ENCODE measurements at places on chromosomes 3 and 15.

- no peak for DNase-seq
Measured at GRCh38 chr3:123335007-123335670, 113.8 kb downstream of the ADCY5 start.

- no peak for DNase-seq
Measured at GRCh38 chr3:197371591-197372046, 73.2 kb upstream of the DLG1 start.

DNA sequence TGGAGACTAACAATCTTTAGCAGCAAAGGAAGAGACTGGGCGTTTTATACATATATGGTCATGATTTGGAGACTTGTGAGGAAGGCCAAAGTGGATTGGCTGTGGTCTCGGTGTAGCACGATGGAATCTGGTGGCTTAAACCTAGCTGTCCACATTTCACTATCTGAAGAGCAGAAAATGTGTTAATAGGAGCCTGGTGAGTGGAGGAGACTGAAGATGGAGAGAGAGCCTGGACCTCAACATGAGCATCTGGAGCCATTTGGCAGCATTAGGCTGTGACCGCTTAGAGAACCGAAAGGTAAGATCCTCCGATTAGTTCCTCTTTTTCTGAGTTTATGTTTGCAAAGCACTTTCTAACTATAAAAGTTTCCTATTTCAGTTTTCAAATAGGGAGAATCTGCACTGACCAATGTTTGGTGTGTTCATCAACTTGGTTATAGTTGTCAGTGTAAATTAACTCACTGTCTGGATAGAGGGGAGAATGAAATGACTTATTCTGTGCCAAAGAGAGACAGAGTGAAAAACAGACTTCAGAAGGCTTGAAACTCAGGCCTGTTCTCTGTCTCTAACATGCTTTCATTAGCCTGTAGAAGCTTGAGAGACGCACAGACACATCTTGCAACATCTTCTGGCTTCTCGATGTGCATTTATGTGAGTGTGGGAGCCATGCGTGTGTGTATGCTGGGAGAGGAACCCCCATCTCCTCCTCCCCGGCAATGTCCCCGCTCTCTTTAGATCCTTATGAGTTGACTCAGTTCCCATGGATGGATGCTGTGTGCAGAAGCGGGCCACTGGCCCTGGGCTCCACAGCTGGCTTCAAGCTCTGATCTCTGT is 244.7 kb upstream of the TBL1XR1 start:
- no peak for DNase-seq

DNA sequence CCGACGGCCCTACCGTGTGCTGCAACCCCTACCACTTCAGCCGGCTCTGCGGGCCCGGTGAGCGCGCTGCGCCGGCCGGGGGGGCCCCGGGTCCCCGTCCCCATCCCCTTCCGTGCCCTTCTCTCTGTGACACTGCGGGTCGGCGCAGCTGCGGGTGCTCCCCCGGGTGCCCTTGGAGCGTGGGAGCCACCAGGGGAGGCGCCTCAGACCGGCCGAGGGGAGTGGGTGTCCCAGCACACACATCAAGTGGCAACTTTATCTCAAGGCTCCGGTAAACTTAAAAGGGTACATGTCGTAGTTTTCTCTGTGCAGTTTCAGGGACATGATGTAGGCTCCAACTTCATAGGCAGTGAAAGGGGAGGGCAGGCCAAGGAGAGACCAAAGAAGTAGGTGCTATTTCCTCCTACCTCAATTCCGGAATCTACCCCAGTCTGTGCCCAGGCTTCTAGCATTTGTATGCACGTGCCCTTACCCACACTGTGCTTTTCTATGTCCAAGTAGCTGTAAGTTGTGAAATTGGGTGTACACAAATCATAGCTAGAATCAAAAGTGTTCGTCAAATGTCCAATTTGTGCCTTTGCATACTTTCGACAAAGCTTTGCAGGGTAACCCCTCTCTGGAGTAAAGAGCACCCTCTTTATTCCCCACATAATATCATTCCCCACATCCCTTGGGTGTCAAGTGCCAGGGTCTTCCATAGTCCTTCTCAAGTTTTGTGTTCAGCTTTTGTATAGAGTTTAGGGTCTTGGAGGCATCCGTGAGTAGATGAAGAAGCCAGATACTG is 2.2 kb downstream of the SMAD6 start:
- no peak for DNase-seq

GRCh38 chr3:111737047-111737705 is 121.9 kb upstream of the PHLDB2 start:
- no peak for DNase-seq

DNA sequence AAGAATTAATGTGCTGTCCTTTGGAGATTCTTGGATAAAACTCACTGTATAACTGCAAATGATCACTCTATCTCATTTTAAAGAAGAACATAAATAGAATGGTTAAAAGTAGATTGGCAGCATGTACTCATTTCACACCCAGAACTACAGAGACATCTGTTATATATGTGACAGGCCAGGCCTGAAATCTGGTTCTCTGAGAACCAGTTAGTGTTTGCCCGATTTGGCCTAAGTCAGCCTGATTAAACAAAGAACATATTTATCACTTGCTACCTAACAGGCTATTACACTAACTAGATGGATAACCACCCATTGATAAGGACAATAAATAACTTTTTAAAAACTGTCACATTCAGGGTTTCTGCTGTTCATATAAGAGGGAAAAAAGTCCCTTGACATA is 460.1 kb downstream of the CNTN4 start:
- DNase-seq, result no peak

DNA sequence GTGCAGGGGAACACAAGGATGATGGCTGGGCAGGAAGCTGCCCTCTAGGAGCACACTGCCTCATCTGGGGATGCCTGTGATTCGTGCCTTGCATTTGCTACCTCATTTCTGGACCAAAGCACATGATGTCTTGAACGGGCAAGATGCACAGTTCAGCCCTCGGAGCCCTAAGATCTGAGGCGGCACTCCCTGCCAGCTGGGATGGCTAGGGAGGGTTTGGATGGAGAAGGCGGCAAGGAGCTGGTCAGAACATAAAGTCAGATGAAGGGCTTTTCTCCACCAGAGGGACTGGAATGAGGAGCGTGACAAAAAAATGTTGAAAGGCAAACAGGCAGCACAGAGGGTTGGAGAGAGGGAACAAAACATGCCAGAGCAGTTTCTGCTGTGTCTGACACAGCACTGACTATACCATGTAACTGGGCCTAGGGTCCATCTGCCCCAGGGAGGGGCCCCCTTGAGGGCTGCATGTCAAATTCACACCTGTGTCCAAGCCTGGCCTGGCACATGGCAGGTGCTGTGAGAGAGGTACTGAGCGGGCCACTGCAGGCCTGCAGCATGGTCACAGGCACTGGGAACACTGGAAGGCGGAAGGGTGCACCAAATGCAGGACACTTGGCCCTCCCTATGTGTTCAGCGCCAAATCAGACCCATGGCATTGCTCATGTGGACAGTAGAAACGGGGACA is 21.7 kb downstream of the TMEM43 start:
- no peak for DNase-seq

- DNase-seq, result peak; percentile 42
Measured at GRCh38 chr3:3196148-3196861, 16.8 kb upstream of the CRBN start.

- no peak for DNase-seq
Measured at GRCh38 chr3:46448721-46449120, 16.0 kb downstream of the LTF start.

DNA sequence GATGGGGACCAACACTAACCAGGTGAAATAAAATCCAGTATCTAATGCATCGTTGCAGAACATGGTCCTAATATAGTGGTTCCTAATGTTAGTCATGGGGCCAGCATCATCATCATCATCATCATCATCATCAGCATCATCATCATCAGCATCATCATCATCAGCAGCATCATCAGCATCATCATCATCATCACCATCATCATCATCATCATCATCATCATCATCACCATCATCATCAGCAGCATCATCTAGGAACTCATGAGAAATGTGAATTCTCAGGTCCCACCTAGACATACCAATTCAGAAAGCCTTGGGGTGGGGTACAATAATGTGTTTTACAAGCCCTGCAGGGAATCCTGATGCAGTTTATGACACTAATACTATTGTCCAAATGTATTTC is 179.4 kb upstream of the LRRN1 start:
- no peak for DNase-seq

GRCh38 chr3:179811321-179812095 is 158.7 kb downstream of the USP13 start:
- DNase-seq, result peak; percentile 59

GRCh38 chr15:62112616-62113593 is 46.1 kb downstream of the C2CD4A start:
- no peak for DNase-seq

- no peak for DNase-seq
Measured at GRCh38 chr3:139227165-139227564, 116.7 kb upstream of the MRPS22 start.

GRCh38 chr15:40984964-40985363 is 31.7 kb downstream of the CHAC1 start:
- DNase-seq, result no peak

DNA sequence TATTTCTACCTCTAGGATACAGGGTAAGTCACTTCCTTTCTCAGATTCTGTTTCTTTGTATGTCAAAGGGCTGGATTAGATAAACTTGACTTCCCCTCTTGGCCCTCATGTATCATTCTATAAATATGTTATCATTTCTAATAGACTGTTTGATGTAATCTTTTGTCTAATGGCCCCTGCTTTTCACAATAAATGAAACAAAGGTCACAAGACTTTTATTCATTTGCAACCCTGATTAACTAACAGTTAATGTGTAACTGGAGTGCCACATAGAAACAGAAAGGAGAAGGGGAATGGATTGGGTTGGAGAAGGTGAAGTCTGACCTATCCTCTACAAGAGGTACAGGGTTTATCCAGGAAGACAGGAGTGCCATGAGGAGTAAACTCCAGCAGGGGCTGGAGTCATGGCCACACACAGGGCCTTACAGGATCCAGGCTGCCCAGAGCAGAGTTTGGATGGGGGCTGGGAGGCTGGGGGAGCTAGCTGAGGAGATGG is 8.0 kb upstream of the B3GNT5 start:
- DNase-seq, result no peak

- DNase-seq, result no peak
Measured at GRCh38 chr3:48708481-48708889, 8.5 kb downstream of the IP6K2 start.

GRCh38 chr3:13483988-13484695 is 4.0 kb downstream of the HDAC11 start:
- DNase-seq, result no peak

DNA sequence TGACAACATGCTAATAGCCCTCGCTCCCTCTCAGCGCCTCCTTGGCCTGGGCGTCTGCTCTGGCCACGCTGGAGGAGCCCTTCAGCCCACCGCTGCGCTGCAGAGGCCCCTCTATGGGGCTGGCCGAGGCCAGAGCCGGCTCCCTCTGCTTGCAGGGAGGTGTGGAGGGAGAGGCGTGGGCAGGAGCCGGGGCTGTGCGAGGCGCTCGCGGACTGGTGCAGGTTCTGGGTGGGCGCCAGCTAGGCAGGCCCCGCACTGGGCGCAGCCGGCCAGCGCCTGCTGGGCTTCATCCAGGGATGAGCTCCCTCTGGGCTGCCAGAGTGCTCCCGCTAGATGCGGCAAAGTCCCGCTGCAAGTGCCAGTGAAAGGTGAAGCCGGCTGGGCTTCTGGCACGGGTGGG is 21.0 kb upstream of the DNAJC13 start:
- no peak for DNase-seq

DNA sequence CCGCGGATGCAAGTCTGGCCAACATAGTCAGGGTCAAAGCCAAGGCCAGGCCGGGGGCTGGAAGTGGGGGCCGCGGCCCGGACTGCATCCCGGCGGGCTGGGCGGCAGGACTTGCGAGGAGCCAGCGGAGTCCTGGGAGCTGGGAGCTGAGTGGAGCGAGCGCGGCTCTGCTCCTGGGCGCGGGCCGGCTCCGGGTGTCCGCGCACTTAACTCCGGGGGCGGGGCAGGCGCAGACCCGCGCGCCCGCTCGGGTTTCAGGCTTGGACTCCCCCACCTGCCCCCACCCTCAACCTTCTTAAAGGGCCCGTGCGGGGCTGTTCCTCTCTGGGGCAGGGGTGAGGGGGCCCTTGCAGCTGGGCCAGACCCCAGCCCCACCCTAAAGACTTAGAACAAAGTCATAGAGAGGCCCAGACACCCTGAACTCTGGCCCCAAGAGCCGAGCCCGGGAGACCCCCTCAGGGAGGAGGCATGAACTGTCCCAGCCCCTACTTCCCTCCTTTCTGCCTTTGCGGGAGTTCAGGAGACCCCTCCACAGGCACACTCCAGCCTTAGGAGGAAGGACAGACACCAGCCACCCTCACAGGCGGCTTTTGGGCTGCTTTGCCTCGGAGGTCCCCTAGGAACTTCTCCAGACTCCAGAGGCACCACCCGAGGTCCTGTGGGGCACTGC is at the start of gene CSPG4:
TSS of gene CSPG4 (minus strand) at position 181 of the 670 bp plus-strand sequence. CDS start at position 88, 93 bp downstream.
- no peak for DNase-seq

All from hematopoietic multipotent progenitor cell treated with erythropoietin and hydrocortisone succinate and interleukin-3 and kit ligand, for 8 days (in vitro differentiated cells).